ENCODE measurements at places on chromosomes 13 and 19. TPM values are rescaled to one million over a fixed set of nuclear protein-coding genes. Genes with fewer than 3 reads are reported as not detected.

Gene ZSCAN5B
- not detected for total RNA-seq

Gene CAPN12
- 16.2 TPM for total RNA-seq

DNA sequence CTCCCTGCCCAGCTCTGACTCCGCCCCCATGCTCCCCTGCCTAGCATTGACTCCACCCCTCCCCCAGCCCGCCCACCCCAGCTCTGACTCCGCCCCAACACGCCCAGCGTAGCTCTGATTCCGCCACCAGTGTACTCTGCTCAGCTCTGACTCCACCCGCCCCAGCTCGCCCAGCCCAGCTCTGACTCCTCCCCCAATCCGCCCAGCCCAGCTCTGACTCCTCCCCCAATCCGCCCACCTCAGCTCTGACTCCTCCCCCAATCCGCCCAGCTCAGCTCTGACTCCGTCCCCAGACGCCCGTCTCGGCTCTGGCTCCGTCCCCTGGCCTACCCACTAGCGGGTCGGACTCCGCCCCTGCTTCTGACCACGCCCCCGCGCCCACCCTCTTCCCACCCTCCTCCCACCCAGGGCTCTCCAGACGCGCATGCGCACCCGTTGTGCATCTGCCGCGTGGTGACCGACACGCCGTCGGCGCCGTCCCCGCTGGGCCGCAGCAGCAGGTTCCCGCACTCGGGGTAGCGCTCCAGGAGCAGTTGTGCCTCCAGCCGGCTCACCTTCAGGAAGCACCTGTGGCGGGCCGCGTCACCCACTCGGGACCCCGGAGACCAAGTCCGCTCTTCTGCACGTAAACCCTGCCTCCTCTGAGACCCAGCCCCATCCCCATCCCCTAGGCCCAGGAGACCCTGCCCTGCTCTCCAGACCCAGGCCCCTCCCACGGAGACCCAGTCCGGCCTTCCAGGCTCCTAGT lies 10.2 kb downstream of the STAP2 start:
- DNase-seq, result peak; percentile 95

DNA sequence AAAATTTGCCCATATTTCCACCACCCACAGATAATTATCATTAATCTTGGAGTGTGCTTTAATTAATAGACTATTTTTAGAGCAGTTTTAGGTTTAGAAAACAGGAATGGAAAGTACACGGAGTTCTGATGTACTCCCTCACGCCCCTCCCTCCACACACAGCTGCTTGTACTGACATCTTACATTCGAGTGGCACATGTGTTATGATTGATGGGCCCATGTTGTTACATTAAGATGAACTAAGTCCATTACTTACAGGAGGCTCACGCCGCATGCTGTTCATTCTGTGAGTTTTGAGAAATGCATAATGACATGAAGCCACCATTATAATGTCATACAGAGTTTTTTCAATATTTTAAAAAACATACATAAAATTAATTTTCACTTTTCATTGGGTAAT lies 1.2 kb upstream of the SPATA13 start:
- no peak for DNase-seq

Measured in activated CD8-positive, alpha-beta T cell treated with anti-CD3 and anti-CD28 coated beads, Interleukin-2, amount 10 ng/mL, durations not matched to agents 7 days and 5 days (primary cell).